8988T (cell line): ENCODE measurements at places on chromosomes 7 and 10.

DNA sequence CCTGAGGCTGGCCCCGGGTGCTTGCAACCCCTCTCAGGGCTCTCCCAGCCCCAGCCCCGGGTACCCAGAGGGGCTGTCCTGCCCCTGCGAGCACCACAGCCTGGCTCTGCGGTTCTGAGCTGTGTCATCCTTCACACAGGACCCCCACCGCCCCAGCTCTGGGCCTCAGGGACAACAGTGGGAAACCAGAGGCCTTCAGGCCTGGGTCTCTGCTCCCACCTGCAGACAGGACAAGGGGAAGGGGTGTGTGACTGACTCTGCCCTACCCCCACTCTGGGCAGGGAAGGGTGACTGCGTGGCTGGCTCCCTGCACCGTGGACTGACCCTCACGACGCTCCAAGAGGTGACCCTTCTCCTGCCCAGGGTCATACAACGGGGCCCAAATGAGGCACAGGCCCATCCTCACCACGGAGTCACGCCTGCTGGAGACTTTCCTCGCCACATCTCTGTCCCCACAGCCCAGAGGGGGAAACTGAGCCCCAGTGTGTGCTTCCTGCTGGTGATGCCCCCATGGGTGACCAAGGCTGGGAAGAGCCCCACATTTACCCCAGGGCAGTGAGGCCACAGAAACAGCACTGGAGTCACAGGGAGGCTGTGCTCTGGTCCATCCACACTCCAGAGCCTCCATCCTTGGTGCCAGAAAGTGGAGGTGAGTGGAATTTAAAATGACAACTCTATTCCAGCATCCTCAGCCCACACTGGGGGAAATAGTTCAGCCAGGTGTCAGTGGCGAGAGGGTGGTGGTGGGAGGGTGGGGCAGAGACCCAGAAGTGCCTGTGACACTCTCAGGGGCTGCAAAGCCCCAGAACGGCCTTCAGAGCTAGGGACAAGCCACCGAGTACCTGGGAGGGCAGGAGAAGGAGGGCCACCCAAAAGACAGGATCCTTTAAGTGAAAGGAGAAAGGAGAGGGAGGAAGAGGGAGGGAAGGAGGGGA, 13.6 kb downstream of the CAMK2B start:
- DNase-seq, result no peak

GRCh38 chr7:157011333-157012112, 1.1 kb upstream of the MNX1 start:
- DNase-seq, result no peak

GRCh38 chr7:2307690-2308107, 6.5 kb downstream of the SNX8 start:
- no peak for DNase-seq

GRCh38 chr7:33237036-33237435, 107.7 kb downstream of the BBS9 start:
- no peak for DNase-seq

GRCh38 chr10:21754410-21755011, 220.5 kb downstream of the MLLT10 start:
- DNase-seq, result no peak

GRCh38 chr7:30973791-30974604, 10.2 kb downstream of the GHRHR start:
- no peak for DNase-seq

DNA sequence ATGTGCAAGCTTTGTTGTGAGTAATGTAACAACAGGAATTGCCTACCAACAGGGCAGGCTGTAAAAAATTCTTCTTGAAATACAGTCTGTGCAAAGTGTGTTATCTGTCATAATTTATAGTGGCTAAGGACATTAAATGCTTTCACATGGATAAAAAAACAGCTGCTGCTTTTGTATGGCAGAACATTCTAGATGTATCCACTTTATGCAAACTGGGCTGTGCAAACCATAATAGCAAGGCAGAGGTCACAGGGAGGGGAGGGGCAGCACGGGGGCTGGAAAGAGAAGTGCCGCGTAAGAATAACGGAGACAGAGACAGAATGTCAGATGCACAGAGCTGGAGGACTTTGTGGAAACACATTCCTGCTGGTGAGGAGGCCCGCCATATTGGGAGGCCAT, 86.1 kb downstream of the VOPP1 start:
- DNase-seq, result no peak

DNA sequence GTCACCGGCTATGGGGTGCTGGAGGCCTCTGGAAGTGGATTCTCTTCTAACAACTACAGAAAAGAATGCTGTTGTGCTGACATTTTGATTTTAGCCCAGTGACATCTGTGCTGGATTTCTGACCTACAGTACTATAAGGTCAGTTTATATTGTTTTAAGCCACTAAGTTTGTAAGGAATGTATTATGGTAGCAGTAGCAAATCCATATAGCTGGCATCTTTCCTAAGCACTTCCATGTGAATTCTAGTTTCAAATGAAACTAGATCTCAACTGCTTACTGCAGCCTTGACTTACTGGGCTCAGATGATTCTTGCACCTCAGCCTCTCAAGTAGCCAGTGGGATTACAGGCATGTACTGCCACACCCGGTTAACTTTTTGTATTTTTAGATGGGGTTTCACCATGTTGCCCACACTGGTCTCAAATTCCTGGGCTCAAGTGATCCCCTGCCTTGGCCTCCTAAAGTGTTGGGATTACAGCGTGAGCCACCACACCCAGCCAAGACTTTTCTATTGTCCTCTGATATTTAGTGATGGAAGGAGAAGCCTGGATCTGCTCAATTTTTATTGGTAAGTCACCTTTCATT, 414.0 kb downstream of the PHTF2 start:
- DNase-seq, result no peak
